HS-27A (cell line): ENCODE measurements at places on chromosomes 13 and 19.

GRCh38 chr13:90740099-90740498 lies 607.4 kb upstream of the MIR17HG start:
- no peak for DNase-seq

DNA sequence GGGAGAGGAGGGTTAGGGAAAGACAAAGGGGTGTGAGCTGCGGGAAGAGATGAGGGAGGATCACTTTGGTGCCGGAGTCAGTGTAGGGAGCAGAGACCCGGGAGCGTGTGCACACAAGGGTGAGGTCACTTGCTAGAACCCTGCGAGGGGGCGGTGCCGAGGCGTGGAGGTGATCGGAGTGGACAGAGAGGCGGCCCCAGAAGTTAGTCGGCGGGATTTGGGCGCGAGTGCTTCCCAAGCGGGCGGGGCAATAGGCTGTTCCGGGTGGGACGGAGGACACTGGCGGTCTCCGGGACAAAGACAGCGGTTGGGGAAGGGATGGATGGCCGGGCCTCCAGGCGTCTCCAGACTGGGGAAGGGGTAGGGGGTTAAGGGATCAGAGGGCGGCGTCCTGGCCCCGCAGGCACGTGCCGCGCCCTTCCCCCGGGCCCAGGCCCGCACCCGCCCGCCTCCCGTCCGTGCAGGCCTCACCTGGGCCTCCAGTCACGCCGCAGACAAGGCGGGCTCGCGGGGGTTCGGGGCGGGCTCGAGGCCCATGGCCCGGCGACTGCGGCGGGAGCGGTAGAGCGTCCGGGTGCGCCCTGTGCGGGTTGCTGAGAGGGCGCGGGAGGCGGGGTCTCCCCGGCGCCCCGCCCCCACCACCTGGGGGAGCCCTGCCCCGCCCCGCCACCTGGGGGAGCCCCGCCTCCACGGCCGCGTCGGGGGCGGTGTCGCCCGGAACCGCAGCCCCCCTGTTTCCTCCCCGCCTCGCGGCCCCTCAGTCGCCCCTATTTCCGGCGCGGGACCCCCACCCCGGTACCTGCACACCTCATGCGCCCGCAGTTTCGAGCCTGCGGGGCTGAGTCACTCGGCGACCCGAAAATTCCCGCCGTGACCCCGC lies at the start of gene LPAR2:
Gene LPAR2 (minus strand): TSS at position 600 of the 880 bp plus-strand sequence. CDS start 945 bp downstream, outside the sequence.
- no peak for DNase-seq

DNA sequence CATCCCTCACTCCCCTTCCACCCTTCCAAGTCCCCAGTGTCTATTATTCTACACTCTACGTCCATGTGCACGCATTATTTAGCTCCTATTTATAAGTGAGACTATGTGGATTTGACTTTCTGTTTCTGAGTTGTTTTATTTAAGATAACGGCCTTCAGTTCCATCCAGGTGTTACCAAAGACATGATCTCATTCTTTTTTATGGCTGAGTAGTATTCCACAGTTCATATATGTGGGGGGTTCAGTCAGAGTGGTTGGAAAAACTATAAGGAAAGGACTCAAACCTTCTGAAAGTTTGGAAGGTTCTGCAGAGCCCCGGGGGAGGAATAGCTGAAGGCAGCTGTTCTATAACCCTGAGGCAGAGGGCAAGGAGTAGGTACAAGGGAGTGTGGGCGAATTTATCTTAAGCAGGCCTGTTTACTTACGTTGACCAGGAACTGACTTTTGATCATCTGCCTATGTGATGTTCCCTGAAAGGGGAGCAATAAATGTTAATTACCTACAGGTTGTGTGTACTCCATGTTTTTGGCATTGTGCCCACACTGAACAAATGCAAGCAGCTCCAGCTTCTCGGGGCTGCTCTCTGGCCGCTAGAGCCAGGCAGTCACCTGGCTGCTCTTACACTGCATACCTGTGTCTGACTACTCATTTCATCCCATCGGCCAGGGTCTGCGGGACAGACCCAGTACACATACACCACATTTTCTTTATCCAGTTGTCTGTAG lies 13.5 kb upstream of the ADGRE1 start:
- DNase-seq: no peak

DNA sequence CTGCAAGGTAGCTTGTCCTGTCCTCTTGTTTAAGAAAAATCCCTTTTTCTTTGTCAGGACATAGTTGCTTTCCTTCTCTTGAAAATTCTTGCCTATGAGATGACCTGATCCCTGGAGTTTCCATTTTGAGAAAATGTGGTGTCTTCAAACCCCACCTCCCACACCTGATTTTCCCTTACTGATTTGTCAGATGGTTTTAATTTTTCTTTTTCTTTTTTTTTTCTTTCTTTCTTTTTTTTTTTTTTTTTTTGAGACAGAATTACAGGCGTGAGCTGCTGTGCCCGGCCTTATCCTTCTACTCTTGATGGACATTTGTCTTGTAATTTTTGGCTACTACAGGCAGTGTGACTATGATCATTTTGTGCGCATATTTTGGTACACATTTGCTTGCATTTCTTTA lies 1.2 kb downstream of the ZNF345 start:
- DNase-seq: no peak

DNA sequence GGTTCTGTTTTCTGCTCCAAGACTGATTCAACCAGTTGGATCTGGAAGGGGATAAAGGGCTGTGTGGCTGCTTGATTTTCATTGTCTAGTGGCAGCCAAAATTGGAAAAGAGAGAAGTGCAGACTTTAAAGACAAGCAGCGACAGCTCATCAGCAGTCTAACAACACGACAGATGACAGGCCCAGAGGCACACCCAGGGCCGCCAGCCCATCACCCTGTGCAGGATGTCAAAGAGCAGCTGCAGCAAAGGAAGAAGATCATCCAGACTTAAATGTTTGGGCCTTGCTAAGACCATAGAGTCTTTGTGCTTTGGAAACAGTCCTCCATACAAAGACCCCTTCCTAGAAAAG lies 421.0 kb upstream of the KLF12 start:
- no peak for DNase-seq

DNA sequence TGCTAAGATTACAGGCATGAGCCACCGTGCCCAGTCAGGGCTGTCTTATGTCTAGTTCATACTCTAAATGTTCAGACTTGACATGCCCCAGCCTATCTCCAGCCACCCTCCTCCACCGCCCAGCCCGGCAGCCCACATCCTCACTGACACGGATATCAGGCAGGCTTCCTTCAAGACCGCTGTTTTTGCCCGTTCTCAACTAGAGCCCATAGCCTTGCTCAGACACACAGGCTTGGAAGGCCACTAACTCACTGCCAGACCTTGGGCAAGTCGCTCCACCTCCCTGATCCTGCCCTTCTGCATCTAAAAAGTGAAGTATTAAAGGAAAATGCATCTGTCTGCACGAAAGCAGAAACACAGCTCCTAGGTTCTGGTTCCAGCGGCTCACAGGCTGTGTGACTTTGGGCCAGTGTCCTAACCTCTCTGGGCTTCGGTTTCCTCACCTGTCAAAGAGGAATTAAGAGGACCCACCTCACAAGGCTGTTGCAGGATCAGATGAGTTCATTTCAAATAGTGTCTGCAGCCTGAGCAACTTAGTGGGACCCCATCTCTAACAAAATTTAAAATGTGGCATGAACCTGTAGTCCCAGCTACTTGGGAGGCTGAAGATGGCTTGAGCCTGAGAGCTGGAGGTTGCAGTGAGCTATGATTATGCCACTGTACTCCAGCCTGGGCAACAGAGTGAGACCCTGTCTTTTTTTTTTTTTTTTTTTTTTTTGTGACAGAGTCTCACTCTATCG lies 14.5 kb upstream of the CERS4 start:
- DNase-seq: no peak

GRCh38 chr19:40806423-40807146 lies 7.6 kb downstream of the EGLN2 start:
- no peak for DNase-seq

GRCh38 chr13:58324161-58324560 lies 692.6 kb downstream of the PCDH17 start:
- DNase-seq: no peak

GRCh38 chr19:5534787-5535586 lies 32.8 kb downstream of the TINCR start:
- no peak for DNase-seq

- DNase-seq: no peak
Measured at GRCh38 chr13:67439365-67439764, 209.2 kb upstream of the PCDH9 start.

GRCh38 chr13:24228852-24229458 lies 68.4 kb downstream of the SPATA13 start:
- DNase-seq: no peak

GRCh38 chr13:71797517-71797916 lies 69.5 kb downstream of the DACH1 start:
- no peak for DNase-seq

DNA sequence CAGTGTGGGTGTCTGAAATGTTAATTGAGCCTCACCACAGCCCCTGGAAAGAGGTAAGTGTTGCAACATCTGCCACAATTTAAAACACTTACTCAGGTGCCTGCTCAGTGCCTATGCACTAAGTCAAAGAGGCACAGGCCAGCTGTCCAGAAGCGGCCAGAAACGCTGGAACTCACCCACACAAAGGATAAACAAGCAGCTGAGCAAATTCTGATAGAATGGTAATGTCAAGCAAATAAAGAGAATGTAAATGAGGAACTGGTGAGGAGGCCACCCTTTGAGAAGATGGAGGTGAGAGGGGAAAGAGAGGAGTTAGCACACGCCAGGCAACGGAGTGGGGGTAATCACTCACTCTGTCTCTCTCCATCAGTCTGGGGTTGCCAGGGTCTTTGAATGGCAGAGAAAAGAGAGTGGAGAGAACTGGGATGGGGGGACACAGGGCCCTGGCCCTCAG lies 67.7 kb upstream of the SERP2 start:
- DNase-seq: no peak

- no peak for DNase-seq
Measured at GRCh38 chr19:27776020-27776419, 1436.9 kb downstream of the UQCRFS1 start.

DNA sequence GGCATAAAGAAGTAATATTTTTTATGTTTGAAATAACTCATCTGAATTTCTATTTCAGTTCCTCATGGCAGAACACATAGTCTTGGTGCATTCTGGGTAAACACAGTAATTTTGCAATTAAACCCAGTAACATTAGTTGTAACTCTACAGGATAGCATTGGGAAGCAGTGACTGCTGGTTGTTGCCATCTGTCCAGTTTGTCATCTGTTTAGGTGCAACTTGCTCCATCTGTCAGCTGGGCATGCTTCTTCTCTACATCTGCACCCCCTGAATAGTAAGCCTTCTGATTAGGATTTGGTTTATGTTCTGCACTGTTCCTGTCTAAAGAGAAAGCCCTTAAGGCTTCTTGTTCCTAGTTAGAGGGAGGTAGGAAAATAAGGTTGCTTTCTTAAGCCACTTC lies 63.5 kb upstream of the CSNK1A1L start:
- no peak for DNase-seq

GRCh38 chr19:44571830-44572580 lies 41.4 kb upstream of the IGSF23 start:
- no peak for DNase-seq

DNA sequence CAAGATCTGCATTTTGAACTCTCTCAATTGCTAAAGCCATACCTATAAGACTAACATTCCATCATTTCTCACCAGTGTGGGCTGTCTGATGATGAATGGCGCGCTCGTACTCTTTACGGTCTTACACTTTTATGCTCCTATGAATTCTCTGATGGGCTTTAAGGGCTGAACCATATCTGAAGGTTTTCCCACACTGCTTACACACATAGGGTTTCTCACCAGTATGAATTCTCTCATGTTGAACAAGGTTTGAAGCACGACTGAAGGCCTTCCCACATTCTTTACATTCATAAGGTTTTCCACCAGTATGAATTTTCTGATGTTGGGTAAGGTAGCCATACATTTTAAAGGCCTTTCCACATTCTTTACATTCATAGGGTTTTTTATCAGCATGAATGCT lies 18.8 kb upstream of the ZNF607 start:
- no peak for DNase-seq

DNA sequence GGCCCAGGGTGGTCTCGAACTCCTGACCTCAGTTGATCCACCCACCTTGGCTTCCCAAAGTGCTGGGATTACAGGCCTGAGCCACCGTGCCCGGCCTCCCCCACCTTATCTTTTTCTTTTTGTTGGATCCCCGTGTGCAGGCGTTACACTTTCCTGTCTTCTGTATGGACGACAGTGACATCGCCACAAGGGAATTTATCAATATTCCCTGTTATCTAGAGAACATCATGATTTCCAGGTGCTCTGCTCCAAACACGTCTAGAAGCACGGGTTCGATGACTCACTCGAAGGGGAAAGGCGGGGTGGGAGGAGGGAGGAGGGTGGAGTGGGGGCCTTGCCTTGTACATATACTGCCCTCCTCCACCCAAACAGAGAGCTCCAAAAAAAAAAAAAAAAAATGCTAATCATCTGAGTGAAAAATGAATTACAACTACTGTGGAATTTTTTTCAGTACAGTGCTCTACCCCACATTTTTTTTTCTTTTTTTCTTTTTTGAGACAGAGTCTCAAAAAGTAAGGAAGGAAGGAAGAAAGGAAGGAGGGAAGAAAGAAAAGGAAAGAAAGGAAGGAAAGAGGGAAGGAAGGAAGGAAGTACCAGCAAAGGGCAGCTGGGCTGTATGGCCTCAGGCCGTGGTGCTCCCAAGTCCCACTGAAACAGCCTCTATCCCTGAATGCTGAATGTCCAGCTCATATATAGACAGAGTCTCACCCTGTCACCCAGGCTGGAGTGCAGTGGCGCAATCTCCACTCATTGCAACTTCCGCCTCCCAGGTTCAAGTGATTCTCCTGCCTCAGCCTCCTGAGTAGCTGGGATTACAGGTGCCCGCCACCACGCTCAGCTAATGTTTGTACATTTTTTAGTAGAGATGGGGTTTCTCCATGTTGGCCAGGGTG lies 36.8 kb downstream of the INSR start:
- no peak for DNase-seq

GRCh38 chr19:48203222-48203793 lies 32.8 kb downstream of the ZSWIM9 start:
- peak; percentile 5 for DNase-seq

- DNase-seq: no peak
Measured at GRCh38 chr19:49506575-49507105, 5.8 kb upstream of the FCGRT start.

DNA sequence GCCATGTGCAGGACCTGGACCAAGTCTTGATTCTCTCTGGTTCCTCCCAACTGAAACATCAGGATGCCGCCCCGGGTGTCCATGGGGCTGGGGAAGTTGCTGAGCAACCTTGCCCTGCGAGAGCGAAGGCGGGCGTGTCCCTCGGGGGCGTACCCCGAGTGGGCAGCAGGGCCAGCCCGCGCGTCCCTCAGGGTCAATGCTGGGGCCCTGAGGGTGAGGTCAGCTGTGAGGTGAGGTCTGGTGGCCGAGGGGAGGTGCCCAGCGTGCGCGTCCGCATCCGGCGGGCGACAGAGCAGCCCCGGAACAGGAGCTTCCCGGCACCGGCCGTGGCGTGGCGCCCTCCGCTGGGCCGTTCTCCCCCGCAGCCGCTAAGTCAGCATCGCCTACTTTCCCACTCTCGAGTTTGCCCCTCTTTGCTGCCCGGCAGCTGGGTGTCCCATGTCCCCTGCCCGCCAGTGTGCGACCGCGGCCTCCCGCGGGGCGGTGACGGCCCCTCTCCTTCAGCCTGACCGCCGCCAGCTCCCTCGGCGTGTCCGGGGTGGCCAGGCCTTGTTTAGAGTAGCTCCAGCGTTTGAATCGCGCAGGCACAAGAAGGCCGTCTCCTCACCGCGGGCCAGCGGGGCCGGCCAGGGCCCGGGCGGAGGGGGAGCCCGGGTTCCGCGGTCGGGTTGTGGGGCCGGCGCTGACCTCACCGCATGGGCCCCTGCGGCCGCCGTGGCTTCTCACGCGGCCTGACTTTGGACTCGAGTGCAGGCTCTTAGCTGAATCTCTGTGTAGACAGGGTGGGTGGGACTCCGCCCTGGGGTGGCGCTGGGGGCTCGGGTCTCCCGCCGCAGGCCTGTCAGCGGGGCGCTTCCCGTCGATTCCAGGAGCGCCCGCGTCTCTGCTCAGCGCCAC lies 33.0 kb downstream of the GJA3 start:
- no peak for DNase-seq

- DNase-seq: no peak
Measured at GRCh38 chr13:79385694-79386093, 20.4 kb downstream of the RBM26 start.
